ENCODE measurements at places on chromosomes 12 and 14. TPM values are rescaled to one million over a fixed set of nuclear protein-coding genes. Genes with fewer than 3 reads are reported as not detected.

The CHGA gene
- total RNA-seq: not detected

The TESPA1 gene
- total RNA-seq: not detected

The DLK1 gene
- total RNA-seq: not detected

The TIMELESS gene
- 10.7 TPM for total RNA-seq

The AJUBA gene
- 53.6 TPM for total RNA-seq

The TEX22 gene
- total RNA-seq: 0.15 TPM

The LYZ gene
- not detected for total RNA-seq

The CPSF6 gene
- total RNA-seq: 22.0 TPM

The TM7SF3 gene
- total RNA-seq: 109 TPM

The IPO8 gene
- 28.3 TPM for total RNA-seq

The KRT74 gene
- not detected for total RNA-seq

The PSMD9 gene
- 47.4 TPM for total RNA-seq

The DIO2 gene
- not detected for total RNA-seq

The MYO1A gene
- not detected for total RNA-seq

The ADGRD1 gene
- total RNA-seq: not detected

The MAP3K9 gene
- total RNA-seq: under 0.01 TPM

The DNAI7 gene
- not detected for total RNA-seq

The CLEC4C gene
- not detected for total RNA-seq

The FOXG1 gene
- total RNA-seq: not detected

The SLC2A14 gene
- not detected for total RNA-seq

The BTG1 gene
- 9.4 TPM for total RNA-seq

The NPFF gene
- total RNA-seq: not detected

The CCDC38 gene
- total RNA-seq: not detected

The RNF212B gene
- total RNA-seq: not detected

The MYO1H gene
- total RNA-seq: not detected

The E2F7 gene
- 6.8 TPM for total RNA-seq

The GARIN6 gene
- total RNA-seq: not detected

The ADAMTS20 gene
- total RNA-seq: not detected

The PTCSC3 gene
- not detected for total RNA-seq

The SOAT2 gene
- not detected for total RNA-seq

The SDR9C7 gene
- total RNA-seq: not detected

The ASB2 gene
- not detected for total RNA-seq

The PIP4P1 gene
- total RNA-seq: 18.8 TPM

The ABCB9 gene
- 7.5 TPM for total RNA-seq

The EFS gene
- total RNA-seq: not detected

The NRL gene
- 0.76 TPM for total RNA-seq

The NOS1 gene
- total RNA-seq: not detected

The C12orf56 gene
- under 0.01 TPM for total RNA-seq

The FKBP3 gene
- total RNA-seq: 52.1 TPM

The INHBC gene
- total RNA-seq: not detected

The SCYL2 gene
- 43.8 TPM for total RNA-seq

The MMP17 gene
- total RNA-seq: 7.4 TPM

The PMCH gene
- 0.61 TPM for total RNA-seq

The DPPA3 gene
- total RNA-seq: not detected

The PRB2 gene
- not detected for total RNA-seq

The BCL2L14 gene
- not detected for total RNA-seq

The GON7 gene
- total RNA-seq: 27.7 TPM

The PIWIL1 gene
- total RNA-seq: not detected

The DBX2 gene
- total RNA-seq: not detected

The LTBR gene
- 32.7 TPM for total RNA-seq

The KITLG gene
- total RNA-seq: 44.2 TPM

The TGM1 gene
- total RNA-seq: 0.91 TPM

The CACNA2D4 gene
- total RNA-seq: 1.1 TPM

The STYX gene
- total RNA-seq: 25.7 TPM

Data from epithelial cell of umbilical artery (primary cell).